ENCODE measurements at places on chromosomes 7 and 10.

- peak; percentile 87 for DNase-seq
Observed at GRCh38 chr7:26151953-26152781, at the start of gene NFE2L3. NFE2L3 (plus strand) TSS chr7:26152198; CDS start chr7:26152499, 301 bp downstream.

DNA sequence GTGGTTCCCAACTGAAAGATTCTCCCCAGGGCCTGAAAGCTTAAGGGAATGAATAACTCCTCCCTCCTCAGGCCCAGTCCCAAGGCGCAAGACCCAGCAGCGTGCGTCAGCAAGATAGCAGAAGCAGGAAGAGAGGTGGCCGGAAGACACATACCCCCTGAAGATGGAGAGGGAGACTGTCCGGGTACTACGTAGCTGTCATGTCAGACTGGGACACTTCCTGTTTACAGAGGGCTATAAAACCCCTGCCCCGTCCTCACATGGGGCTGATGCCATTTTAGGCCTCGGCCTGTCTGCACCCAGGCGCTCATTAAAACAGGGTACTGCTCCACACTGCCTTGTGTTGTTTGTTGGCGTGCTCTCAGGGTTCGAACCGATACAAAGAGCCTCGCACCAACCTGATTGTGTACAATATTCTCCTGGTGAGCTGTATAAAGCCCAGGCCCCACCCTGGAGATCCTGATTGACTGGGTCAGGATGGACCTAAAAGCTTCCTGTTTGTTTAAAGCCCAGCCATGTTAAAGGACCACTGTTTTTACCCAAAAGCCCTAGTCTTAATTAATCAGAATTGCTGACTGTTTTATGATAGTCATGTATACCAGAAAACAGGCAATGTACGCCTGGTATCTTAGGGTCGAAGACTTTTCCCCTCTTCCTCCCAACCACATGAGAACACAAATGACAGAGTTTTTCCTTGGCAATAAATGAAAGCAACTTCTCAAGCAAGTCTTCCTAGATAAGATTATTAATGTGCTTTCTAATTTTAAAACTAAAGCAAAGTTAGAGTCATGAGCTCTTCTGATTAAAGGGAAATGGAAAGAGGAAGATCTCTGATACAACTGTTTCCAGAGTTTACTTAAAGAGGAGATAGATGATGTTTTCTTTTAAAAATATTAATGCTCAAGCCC is 251.5 kb downstream of the DOCK4 start:
- no peak for DNase-seq

DNA sequence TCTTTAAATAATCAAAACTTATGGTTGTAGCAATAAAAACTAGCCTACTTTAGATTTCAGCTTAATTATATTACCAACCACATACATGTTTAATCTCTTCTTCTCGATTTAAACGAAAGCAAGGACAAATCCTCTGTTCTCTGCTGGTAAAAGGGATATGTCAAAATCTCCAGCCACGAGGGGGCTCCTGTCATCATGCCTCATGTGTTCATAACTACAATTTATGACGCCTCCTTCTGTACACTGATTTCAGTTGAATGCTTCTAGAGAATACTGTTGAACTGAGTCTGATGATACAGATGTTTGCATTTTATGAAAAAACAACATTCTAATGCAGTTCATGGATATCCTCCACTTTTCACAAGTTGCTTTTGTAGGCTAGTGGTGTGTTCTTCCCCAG is 220.0 kb upstream of the DPP6 start:
- no peak for DNase-seq

GRCh38 chr10:1604246-1604645 is 133.1 kb downstream of the ADARB2 start:
- no peak for DNase-seq

- no peak for DNase-seq
Observed at GRCh38 chr7:44331682-44332081, 6.3 kb upstream of the CAMK2B start.

DNA sequence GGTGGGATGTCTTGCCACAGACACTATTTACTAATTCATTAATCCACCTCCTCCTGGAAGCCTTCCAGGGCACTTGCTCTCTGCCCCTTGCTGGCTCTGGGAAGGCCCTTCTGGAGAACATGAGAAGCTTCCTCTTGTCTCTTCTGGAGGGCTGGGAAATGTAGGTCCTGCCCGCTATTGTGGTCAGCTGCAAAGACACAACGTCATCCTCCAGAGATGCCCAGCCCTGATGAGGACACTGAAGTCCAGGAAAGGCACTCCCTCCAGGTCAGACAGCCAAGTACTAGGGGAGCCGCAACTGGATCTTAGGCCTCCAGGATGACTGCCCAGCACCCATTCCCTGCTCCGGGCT is 9.6 kb upstream of the TACR2 start:
- no peak for DNase-seq

GRCh38 chr10:91036807-91037411 is 116.0 kb upstream of the ANKRD1 start:
- no peak for DNase-seq

GRCh38 chr7:27633062-27633461 is 29.6 kb downstream of the HIBADH start:
- DNase-seq = no peak

DNA sequence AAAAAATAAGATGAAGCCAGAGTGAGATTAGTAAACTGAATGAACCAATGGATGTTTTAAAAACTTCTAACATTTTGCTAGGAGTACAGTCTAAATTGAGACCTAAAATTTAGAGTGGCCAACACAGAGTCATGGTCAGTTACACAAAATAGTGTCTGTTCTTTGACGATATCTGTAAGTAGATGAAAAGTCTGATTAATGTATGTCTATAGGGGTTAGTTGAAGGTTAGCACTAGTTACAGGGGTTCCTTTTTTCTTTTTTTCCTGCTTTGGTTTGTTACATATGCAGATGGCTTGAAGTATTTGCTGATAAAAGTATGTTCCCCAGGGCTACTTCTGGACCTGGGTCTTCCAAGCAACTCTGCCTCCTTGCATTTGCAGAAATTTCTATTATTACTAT is 90.1 kb upstream of the MTPN start:
- DNase-seq = no peak

DNA sequence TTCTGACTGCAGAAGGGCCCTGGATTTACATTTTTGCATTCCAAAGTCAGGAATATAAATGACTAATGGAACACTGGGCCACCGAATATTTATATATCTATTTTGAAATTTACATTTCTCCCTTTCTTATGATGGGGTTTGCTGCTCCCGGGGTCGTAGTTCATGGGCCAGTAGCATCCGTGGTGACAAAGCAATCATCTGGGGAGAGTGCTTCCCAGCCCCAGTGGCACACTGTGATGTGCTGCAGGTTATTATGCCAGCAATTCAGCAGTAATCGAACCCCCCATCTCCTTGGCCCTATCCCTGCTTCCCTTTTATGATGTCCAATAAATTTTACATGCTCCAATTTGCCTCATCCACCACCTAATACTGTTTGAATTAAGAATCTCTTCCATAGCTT is 837.5 kb downstream of the LRMDA start:
- DNase-seq = no peak

DNA sequence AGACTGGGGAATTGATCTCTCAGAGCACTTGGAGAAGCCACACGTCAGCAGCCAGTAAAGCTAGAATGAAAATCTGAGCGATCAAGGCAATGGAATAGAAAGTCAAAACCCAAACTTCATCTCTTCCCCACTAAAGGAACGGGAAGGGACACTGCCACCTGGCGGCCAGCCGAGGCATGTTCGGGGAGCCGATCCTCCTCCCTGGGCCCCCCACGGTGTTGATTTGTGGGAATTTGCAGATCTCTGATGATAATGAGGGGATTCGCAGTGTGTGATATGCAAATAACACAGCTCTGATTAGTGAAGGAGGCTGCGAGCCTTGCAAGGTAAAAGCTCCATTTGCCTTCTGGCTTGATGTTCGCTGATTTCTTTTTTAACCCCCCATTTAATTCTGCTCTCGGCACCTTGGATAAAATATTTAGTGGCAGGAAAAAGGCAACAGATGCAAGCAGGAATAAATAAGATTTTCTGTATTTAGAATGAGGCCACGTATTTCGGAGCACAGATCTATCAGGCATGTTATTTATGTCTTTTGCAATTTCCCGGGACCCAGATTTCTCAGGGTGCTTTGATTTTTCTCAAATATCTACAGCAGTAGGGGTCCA is 258.6 kb downstream of the PAXIP1 start:
- peak; percentile 53 for DNase-seq

DNA sequence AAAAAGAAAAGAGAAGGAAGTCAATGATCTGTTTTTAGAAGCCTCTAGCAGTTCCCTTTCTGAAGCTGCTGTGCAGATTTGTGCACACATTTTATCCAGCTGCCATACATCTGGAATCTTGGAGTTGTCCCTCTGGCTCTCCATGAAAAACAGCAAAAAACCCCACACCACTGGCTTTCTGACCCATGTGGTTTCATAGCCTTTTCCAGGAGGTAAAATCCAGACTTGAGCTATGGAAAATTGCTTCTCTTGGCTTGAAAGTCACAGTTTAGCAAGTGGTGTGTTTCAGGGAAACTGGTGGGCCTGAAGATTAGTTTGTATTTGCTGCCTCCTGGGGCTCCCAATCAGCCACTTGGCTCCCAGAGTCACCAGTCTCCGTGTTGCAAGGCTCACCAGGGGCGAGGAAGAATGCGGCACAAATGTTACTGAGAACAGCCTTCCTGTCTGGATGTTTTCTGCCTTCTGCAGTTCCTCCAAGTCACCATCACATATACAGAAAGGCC is 50.1 kb upstream of the ADRB1 start:
- no peak for DNase-seq

DNA sequence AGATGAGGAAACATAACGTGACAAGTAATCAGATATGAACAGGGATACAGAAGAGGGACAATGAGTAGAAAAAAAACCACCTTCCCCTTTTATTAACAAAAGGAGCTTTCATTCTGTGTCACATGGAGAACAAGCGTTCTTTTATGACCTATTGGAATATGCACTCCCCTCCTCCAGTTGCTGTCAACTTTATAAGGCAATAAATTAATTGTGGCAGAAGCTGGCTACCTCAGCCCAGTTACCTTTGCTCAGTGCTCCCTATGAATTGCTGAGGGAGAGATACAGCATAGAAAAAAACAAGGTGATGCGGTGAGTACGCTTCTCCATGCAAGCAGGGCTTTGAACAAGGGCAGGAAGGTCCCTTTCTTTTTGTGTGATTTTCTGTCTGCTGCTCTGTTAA is at the start of gene MGAM2:
Gene MGAM2 (plus strand): TSS at position 220 of the 400 bp plus-strand sequence. CDS start 5,156 bp downstream, outside the sequence.
- DNase-seq = no peak

DNA sequence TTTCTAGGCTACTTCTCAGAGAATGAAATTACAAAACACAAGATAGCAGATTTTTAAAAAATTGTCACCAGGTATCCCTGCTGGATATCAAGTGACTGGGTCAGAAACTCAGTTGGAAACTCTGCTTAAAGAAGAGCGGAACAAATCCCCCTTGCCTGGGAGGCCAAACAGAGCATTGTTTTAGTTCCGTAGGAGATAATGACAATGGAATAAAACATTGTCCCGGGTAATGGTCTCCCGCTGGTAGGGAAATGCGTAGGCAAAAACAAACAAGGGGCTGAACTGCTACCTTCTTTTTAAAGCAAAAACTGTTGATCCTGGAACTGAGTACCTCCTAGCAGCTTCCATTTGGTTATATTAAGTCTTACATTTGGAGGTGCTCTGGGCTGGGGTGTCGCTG is 21.3 kb upstream of the VAX1 start:
- no peak for DNase-seq

DNA sequence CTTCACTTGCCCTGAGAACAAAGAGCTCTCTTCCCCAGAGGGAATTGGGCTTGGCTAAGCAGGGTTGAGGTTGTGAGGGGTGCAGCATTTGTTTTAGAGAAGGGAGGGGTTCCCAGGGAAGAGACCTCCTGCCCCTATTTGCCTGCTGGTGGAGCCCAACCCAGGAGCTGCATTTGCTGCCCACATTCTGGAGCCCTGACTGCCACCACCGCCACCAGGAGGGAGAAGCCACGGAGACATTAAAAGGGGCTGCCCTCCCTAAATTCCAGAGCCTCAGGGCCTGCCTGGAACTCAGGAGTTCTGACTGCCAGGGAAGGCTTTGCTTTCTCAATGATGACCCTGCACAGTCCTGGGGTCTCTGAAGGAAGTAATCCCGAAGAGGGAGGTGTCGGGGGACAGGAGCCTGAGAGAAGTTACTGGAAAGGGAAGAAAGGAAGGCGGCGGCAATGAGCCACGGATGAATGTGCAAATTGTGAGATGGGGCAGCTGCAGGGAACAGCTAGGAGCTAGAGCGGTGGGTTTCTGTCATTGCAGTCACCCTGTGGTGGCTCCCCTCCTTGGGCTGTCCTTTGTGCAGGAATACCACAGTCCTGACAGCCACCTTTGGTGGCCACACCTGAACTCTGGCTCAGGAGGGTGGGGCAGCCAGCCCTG is 51.3 kb downstream of the NEURL1 start:
- no peak for DNase-seq

DNA sequence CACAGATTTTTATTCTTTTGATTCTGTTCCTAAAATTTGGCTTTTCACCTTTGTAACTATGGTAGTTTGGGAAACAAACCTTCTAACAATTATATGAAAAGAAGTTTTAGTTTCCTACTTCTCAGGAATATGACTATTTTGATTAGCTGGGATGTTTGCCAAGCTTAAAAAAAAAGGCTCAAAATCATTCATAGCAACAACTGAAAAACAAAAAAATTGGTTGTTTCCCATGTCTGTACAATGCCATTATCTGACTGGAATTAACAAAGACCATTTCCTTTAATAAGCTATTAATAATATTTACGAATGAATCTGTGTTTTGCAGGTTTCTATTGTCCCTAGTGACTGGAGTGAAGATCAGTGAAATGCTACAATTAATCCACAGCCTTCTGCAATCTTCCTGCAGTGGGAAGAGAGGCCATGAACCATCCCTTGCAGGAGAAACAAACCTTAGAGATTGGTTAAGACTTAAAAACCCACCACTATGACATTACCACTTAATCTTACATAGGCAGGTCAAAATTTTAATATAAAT is 4.2 kb downstream of the PURB start:
- no peak for DNase-seq

DNA sequence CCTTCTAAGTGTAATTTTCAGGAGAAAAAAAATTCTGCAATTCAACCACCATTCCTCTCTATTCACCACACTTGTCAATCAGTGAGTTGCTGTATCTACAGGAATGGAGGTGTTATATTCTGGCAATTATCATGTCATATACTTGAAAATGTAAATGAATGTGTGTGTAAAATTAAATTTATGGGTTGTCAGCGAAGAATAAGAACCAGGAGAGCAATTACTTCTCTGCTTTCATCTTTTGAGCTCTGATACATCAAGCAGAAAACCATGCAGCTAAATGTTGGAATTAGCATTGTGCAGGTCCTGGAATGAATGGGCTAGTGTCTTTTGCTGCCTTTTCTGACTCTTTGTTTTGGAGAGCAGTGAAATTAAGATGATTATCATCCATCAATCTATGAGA is 207.6 kb downstream of the FOXP2 start:
- DNase-seq = no peak

DNA sequence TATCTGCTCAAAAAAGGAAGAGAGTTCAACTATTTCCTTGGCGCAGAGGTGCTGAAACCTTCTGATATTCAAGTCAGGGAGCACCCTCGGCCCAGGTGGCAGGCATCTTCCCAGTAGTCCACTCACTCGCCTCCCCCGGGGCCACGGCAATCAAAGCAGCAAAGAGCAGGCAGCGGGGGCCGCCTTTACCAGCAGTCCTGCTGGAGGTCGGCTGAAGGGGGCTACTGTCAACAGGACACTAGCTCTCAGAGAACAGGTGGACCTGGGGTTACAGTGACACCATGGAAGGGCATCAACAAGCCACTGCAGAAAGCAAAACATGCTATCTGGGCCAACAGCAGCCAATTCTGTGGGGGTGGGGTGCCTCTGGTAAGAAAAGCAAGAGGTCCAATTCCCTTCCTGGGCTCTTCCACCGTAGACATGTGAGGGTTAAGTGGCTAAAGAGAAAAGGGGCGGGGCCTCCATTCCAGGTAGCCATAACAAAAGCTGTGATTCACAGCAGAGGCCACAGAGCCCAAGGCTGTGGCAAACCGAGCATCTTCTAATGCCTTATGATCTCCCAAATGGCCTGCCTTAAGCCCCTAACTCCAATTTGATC is 9.4 kb downstream of the FZD9 start:
- no peak for DNase-seq

Measured in left colon (tissue), 2 donors.